ENCODE measurements at places on chromosomes 7 and 10.

GRCh38 chr7:112743811-112744210, 46.4 kb downstream of the TMEM168 start:
- DNase-seq, result no peak

GRCh38 chr7:596819-597182, 77.2 kb upstream of the PDGFA start:
- no peak for DNase-seq

GRCh38 chr10:121675344-121675743, 77.1 kb upstream of the FGFR2 start:
- no peak for DNase-seq

DNA sequence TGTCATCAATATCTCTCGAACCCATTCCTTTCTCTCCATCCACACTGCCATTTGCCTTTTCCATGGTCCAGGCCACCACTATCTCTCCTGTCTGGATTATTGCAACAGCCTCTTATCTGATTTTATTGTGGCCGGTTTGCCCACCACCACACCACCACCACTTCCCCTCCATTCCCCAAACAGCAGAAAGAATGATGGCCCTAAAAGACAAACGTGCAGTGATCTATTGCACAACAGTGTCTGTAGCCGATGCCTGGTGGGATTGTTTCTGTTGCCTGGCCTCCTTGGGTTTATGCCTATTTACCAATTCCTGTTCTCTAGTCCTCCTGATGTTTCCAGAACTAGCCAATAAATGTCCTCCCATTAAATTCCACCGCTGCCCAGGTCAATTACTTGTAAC, 10.2 kb upstream of the ST8SIA6 start:
- DNase-seq, result no peak

- DNase-seq, result no peak
Measured at GRCh38 chr10:79260811-79261740, 86.2 kb upstream of the PPIF start.

GRCh38 chr7:87993269-87993668, 59.2 kb downstream of the ADAM22 start:
- no peak for DNase-seq

- no peak for DNase-seq
Measured at GRCh38 chr7:129055294-129055816, 444 bp upstream of the TNPO3 start.

DNA sequence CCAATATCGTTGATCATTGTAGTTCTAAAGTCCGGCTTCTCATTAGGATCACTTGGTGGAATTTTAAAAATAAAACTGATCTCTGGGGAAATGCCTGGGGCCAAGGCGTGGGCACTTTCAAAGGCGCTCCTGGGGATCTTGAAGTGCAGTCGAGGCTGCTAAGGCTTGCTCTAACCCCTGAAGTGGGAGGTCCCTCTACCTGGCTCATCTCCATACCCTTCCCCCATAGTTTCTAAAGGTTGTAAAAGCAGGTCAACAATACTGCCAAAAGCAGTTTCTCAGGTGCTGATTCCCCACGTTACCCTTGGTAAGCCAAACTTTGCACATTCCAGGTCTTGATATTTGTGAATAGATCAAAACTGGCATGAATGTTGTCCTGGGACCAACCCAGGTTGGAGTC, 79.0 kb upstream of the SP8 start:
- no peak for DNase-seq

GRCh38 chr7:43834463-43835251, 34.7 kb downstream of the MRPS24 start:
- peak; percentile 12 for DNase-seq

- no peak for DNase-seq
Measured at GRCh38 chr7:91137153-91137787, 127.0 kb upstream of the FZD1 start.

- no peak for DNase-seq
Measured at GRCh38 chr10:126736727-126737126, 66.2 kb upstream of the C10orf90 start.

- DNase-seq, result no peak
Measured at GRCh38 chr10:131068760-131069159, 242.8 kb downstream of the TCERG1L start.

GRCh38 chr10:47300429-47300931, 483 bp downstream of the GDF10 start:
- no peak for DNase-seq

DNA sequence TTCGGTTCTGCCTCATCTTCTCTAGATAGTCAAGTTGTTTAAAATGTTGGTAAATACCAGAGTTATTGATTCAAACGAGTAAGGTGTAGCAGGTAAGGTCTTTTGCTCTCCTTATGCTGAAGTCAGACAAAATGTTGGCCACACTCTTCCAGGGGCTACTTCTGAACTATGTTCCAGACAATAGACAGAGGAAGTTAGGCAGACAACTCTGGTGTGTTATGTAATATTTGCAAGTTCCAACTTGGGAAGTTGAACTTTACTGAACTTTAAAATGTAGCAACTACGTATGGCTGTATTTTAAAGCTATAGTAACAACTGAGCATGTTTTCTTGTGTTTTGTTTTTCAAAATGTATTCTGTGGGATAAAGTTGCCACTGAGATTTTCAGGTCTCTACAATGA, 125.7 kb upstream of the NEBL start:
- no peak for DNase-seq

DNA sequence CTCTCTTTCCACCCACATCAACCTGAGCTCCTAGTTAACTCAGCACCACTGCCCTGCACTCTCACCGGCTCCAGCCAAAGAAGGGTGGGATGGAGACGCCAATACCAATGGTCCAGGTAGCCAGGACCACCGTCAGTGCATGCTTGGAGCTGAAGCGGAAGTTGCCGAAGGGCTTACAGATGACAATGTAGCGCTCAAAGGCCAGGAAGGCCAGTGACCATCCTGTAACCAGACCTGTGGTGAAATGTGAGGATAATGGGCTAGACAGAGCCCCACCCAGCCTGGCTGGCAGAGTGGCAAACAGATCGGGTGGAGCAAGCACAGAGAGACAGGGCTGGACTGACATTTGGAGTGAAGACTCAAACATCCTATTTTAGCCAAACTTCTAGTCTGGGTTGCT, 673 bp downstream of the OPN1SW start:
- DNase-seq, result no peak

- DNase-seq, result no peak
Measured at GRCh38 chr7:1090686-1091643, 3.1 kb downstream of the GPER1 start.

GRCh38 chr10:113775686-113776294, 24.3 kb downstream of the PLEKHS1 start:
- no peak for DNase-seq

GRCh38 chr10:116201670-116202430, 71.2 kb downstream of the GFRA1 start:
- no peak for DNase-seq

- no peak for DNase-seq
Measured at GRCh38 chr7:42693722-42694121, 218.1 kb downstream of the C7orf25 start.

DNA sequence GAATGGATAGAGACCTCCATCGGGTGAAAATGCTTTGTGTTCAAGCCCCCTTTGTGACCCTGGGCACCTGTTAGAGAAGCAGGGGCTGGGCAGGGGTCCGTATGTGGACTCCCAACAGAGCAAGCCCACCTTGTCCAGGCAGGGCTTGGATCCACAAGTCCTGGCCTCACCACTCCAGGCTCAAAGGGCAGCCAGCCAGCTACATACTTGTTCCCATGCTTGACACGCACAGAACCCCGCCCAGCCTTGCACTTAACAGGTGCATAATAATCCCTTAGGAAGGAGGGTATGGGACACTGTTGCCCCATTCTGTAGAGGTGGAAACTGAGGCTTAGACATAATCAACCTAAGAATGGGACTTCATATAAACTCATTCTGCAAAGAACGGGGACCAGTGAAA, 160.6 kb downstream of the PRKAG2 start:
- DNase-seq, result no peak

DNA sequence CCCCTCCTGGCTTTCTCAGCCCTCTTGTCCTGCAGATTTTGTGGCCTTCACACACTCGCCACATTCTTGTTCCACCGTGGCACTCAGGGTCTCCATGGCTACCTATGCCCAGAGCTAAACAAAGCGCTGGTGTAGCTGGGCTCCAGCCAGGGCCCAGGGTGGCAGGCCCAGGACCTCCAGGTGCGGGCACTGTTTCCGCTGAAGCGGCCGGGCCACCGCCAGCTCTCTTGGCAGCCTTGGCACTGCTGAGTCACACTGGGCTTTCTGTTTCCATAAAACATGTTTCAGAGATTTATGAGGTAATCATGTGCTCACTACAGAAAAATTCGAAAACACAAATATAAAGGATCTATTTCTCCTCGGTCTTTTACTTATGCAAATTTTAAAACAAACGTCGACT, 51.3 kb downstream of the AOC1 start:
- no peak for DNase-seq

All from CD4-positive, alpha-beta T cell (primary cell).